ENCODE measurements at places on chromosomes 1 and 21. TPM values are rescaled to one million over a fixed set of nuclear protein-coding genes. Genes with fewer than 3 reads are reported as not detected.

Gene SPRR3
- total RNA-seq = not detected

GRCh38 chr1:206741142-206741701 lies 29.4 kb upstream of the IL19 start:
- no peak for DNase-seq

DNA sequence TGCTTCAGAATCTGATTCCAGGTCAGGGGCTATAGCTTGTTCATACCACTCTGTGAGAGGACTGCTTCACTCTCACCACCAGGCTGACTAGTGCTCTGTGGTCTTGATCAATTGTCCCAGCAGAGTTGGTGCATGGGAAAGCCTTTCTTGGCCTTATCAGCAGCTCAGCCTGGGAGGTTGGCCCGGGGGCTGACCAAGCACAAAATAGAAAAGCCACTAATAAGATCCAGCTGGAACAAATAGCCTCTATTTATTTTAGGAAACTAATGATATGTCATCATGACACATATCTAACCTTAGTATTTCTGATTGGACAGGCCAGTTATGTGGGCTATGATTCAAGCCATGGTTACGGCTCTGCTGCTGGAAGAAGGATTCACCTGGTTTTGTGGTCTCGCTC lies 134.2 kb downstream of the GDAP2 start:
- DNase-seq = no peak

Gene HHAT
- 1.4 TPM for total RNA-seq

- DNase-seq = no peak
Observed at GRCh38 chr1:112371775-112372174, 24.2 kb upstream of the CTTNBP2NL start.

DNA sequence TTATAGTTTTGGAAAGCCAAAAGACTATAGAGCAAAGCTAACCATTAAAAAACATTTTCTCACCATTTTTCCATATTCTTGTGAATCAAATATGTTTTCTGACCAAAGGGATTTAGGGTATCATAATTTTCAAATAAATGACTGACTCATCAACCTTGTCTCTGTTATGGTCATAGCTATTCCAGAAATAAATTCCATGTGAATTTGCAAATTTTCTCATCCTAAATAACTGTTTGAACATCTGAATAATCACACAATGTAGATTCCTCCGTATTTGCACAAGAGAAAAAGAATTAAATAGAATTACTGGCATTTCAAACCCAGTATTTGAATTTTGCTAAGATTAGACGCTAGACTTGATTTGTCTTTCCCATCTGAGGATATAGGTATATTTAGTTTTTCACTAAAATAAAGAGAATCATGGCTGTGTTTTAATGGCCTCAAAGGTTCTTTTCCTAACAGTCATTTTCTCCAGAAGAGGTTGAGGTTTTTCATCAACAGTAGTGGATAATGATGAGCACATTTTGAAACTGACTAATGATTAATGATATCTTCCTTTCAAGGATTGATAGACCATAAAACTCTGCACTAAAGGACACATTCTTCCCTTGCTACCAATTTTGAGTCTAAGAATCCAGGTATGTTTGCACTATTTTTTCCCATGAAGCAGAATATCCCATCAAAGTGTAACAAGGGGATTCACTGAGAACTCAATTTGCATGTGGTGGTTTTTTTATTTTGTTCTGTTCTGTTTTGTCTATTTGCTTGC lies 9.5 kb upstream of the DUSP23 start:
- DNase-seq = no peak

DNA sequence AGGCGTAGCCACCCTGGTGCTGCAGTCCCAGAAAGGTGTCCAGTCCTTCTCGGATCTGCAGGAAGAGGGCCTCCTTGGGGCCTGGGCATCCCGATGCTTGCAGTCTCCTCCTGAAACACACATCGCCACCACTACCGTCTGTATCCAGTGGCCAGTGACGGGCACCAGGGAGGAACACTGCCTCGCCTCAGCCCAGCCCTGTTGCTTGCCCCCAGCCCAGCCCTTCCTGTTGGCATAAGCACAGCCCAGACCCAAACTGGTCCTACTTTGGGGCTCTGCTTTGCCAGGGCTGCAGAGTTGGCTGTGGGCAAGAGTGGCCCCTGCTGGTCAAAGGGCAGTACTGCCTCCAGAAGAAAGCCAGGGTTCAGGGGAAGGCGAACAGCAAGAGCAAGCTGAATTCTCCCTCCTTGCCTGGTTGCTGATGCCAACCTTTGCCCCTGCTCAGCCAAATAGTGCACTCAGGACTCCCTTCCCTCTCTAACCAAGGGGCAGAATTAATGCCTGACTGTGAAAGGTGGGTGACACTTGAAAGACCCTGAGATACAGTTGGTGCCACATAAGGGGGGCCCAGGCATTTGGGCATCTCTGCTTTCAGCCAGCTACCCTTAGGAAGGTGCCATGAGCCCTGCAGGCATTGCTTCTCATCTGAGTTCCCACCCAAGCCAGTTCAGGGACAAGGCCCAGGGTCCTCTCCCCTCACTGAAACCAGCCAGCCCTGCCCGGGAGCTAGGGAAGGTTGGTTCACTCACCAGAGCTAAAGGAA lies 11.1 kb upstream of the ARHGEF2 start:
- DNase-seq = peak; percentile 83

GRCh38 chr1:162384116-162384515 lies 2.6 kb downstream of the C1orf226 start:
- no peak for DNase-seq

Gene CASQ1
- not detected for total RNA-seq

Gene SLC35E2B
- total RNA-seq = 21.9 TPM

GRCh38 chr1:32886828-32887414 lies 630 bp downstream of the HPCA start:
- DNase-seq = no peak

DNA sequence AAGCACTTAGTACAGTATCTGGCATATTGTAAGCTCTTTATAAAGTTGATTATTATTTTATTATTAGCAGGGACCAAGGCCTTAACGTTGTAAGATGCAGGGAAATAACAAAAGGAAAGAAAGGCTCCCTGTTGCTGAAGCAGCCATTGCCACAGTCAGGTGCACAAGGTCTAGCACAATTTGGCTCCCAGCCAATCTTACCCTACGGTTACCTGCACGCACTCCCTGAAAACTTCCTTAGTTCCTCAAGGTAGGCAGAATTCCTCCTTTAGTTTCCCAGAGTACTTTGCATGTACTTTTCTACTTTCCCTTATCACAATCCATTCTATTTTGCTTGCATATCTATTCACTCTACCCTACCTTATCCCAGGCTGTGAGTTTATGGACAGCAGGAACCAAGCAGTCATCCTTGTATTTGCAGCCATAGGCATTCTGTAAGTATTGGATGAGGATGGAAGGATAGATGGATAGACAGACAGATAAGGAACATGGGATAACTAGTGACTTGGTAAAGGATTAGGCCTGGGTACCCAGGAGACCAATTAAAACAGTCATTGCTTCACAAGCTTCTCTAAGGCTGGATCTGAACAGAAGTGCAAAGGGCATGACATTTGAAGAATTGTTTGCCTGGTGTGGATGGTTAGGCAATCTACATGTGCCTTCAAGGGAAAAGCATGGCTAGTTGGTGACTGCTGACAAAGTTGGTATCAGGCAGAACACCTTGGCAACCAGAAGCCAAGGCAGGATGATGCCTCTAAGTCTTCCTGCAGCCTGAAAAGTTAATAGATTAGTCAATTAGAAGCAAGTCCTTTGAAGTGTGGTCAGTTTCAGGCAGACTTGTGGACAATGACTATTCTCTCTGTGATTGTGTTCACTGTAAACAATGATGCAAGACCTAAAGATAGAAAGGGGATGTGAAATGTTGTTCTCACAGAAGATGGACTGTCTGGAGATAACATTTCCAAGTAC lies 20.8 kb upstream of the JAK1 start:
- no peak for DNase-seq

- DNase-seq = peak; percentile 34
Observed at GRCh38 chr1:174174461-174175329, 15.4 kb downstream of the RABGAP1L start.

- DNase-seq = no peak
Observed at GRCh38 chr1:240612811-240613210, 856 bp upstream of the GREM2 start.

GRCh38 chr1:230087717-230088105 lies 20.7 kb downstream of the GALNT2 start:
- no peak for DNase-seq

- no peak for DNase-seq
Observed at GRCh38 chr1:147717706-147718097, 42.7 kb downstream of the GJA5 start.

DNA sequence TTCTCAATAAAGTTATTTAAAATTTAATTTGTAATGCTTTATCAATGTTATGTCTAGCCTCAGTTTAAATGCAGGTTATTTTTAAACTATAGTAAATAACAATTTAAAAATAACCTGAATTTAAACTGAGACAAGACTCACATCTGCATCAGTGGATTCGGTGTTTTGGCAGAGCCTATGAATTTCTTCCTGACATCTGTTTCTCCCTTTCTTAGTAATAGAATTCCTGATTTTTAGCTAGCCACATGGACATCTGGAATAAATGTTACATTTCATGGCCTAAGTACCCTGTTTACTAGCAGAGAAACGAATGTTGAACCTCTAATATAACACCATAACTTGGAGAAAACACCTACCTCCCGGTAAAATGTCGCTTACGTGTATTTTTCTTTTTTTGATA lies 1141.6 kb upstream of the ADGRL2 start:
- no peak for DNase-seq

Gene NFASC
- total RNA-seq = not detected

DNA sequence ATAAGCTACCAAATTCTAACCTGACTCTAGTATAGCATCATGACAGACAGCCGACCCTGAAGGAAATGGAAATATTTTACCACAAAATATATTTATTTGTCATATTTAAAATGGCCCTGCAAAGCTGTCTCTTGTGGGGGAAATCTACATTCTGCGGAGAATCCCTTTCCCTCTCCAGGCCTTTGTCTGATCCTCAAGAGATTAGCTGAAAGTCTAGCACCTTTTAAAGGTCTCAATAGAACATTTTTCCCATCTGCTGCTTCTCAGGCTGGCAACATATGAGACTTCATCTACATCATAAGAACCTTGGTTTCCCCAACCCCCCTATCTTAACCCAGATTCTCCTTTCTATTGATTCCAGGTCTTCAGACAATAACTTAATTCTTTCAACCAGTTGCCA lies 1.7 kb upstream of the OR11L1 start:
- no peak for DNase-seq

DNA sequence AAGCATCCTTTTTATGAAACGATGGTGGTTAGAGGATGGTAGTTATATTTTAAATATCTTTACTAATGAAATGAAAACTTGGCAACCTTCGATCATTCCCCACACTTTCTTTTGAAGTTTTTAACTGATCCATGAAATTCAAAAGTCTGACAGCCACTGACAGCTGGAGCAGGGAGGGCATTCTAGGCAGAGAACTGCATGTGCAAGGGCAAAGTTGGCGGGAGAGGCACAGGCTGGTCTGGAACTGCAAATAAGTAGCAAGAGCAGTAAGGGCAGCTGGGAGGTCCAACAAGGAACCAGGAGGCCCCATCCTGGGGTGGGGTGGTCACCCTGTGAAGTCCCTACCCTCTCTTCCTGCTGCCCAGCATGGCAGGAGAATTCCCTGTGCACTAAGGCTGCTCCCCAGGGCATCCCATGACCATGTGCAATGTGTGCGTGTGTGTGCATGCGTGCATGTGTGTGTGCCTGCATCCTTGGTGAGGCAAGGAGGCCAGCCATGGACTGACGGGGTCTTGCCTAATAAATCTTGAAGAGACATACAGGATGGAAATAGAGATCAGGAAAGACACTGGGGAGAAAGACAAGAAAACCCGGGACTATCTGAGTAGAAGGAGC lies 33.1 kb upstream of the FOXO6 start:
- DNase-seq = no peak

DNA sequence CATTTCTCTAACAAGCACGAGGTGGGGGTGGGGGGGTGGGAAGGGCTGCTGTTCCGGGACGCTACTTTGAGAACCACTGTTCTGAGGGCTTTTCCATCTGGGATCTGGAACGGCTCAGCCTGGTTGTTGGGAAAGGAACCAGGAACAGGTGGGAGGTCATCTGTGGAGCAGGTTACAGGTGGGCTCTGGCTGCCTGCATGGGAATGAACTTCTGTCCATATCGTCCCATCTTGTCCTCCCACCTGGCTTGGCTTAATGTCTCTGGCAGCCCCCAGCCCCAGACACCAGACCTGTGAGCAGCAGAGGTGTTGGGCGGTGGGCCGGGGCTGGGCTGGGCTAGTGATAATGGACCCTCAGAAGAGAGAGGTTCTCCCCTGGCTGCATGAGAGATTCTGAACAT lies 69.4 kb upstream of the TARDBP start:
- no peak for DNase-seq

All from activated CD8-positive, alpha-beta T cell treated with anti-CD3 and anti-CD28 coated beads for 36 hours (primary cell).